AG10803 (cell line): ENCODE measurements at places on chromosomes 1 and 21.

DNA sequence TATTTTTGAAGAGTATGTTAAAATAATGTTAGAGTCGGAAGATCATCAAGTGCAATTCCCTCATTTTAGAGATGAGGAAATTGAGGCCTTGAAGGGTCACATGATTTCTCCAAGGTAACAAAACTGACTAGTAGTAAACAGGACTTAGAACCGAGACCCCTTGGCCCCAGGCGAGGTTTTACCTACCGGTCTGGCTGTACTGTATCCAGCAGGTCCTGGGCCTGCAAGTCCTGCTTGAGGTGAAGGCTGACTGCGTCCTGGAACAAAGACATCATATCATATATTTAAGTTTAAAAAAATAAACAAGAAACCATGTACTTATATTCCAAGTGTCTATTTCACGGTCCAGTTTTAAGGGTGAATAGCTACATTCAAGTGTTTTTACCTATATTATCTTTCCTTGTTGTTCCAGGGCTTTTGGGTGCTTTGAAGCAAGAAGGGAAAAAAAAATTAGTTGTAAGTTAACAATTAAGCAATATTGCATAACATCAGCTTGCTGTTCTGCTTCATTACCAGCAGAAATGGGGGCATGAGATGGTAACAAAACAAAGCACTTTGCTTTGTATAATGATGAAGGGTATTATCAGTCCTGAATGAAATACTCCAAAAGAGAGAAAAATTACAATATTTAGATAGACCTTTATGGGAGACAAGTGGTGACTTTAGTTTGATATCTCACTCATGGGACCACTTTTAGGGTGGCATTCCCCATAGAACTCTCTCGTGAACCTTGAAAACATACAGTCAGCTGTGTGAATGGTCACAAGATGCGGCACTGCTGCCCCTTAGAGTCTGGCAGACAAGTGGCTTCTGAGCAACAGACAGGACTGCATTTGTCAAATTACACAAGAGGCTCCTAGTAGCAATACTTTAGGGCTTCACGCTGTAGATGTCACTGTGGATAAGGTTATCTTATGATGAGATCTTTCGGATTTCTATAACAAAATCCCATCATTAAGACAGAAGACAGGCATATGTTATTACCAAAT is 29.8 kb upstream of the CFAP298 start:
- no peak for DNase-seq

GRCh38 chr1:155134322-155134721 is 1.3 kb upstream of the SLC50A1 start:
- DNase-seq, result no peak

DNA sequence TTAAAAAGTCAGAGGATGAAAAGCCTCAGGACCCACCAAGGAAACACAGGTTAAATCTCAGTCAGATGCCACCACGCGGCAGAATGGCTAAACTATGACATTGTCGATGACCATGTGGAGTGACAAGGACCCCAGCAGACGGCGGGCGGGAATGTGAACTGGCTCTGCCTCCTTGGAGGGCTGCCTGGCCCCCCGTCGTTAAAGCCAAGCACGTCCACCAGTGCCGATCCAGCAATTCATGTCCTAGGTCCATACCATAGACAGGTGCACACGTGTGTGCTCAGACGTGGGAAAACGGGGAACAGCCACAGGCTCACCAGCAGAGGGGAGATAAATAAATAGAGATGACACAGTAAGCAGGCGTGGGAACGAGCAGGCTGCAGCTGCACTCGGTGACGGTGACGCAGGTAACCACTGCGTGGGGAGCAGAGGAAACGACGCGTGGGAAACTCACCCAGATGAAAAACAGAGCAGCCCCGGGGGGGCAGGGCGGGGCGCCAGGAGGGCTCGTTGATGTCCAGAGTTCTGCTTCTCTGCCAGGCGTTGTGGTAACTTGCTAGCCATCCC is 28.3 kb upstream of the PCBP3 start:
- DNase-seq, result no peak

GRCh38 chr1:110205591-110206155 is 4.4 kb upstream of the KCNC4 start:
- no peak for DNase-seq

DNA sequence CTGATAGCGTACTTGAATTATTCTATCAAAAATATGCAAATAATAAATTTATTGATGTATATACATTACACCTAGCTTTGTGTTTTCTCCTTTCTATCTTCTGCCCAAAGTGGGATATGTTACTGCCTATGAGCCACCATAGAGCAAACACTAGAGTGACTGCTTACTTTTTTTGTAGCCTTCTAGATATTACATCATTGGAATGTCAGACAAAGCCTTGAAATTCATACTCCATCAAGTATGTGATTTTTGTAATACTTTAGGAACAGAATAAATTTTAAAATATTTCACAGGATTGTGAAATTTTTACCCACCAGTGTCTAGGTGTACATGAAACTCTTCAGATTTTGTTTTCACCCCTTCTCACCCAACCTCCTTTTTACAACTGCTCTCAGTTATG is 787.6 kb downstream of the USP25 start:
- peak; percentile 59 for DNase-seq

DNA sequence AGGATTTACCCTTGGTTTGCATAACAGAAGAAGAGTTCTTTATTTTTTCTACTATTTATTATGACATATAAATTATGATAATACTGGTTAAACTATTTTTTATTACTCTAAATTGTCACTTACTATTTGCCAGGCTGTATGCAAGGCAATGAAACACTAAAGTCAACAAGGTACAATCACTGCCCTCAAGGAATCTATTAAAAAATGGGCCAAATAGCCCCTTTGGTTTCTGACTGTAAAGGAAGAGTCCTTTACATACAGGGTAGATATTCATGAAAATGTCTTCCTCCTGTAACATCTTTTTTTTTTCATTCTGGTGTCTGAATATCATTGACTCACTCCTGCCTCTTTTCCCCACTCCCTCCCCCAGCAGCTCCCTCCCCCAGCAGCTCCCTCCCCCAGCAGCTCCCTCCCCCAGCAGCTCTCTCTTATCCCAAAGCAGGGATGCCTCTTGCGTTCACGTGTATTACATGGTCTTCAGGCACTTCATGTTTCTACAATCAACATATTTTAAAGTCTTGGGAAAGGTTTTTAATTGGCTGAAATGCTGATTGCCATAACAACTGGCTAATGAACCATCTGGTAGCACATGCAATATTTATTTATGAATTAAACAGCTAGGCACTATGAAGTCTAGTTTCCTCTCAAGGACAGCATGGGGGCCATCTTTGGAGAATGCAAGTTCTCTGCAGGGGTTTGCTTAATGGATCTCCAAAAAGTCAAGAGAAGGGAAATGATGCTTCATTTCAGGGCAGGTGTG is 400.4 kb upstream of the PLXNA2 start:
- no peak for DNase-seq

DNA sequence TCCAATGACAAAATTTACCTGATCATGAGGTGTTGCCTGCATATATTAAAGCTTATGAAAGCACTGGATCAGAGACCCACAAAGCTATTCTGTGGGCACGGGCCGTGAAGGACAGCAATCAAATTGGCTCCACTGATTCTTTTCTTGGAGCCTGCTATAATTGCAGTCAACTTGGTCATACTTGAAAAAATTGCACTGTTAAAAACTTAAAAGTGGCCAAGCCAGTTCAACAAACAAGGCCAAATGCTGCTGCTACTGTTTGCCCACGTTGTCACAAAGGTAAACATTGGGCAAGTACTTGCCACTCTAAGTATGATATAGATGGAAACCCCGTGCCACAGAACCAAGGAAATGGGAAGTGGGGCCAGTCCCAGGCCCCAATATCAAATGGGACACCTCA is 37.8 kb downstream of the CYP4A11 start:
- no peak for DNase-seq

- peak; percentile 53 for DNase-seq
Measured at GRCh38 chr1:183583466-183583865, 6.8 kb downstream of the NCF2 start.

- DNase-seq, result no peak
Measured at GRCh38 chr1:39842030-39842678, 41.1 kb downstream of the TRIT1 start.

GRCh38 chr21:45454926-45455673 is 50.1 kb downstream of the COL18A1 start:
- DNase-seq, result peak; percentile 48

DNA sequence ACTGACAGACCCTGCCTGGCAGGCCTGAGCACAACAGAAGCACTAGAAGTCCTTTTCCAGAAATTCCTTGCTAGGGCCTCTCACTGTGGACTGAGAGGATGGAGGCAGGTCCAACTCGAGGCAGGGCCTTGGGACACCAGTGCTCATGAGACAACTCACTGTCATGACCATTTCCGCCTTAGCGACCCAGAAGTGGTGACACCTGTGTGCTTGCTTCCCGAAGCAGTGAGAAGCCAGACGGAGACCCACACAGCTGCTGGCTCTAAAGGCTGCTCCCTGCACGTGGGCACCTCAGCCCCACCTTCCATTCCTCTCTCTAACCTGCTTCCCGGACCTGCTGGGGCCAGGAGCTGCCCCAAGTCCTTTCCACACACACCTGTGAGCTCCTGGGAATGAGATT is 33.0 kb downstream of the KCNC4 start:
- DNase-seq, result no peak

DNA sequence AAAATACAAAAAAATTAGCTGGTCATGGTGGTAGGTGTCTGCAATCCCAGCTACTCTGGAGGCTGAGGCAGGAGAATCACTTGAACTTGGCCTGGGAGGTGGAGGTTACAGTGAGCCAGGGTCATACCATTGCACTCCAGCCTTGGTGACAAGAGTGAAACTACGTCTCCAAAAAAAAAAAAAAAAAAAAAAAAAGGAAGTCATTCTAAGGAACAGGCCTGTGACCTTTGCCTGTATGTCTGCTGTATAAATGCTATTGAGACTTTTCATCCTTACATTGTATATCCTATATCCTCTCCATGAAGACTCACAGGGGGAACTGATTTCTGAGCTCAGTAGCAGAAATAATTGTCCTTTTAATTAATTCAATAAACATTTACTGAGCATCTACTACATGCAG is 7.5 kb upstream of the CTPS1 start:
- DNase-seq, result no peak

DNA sequence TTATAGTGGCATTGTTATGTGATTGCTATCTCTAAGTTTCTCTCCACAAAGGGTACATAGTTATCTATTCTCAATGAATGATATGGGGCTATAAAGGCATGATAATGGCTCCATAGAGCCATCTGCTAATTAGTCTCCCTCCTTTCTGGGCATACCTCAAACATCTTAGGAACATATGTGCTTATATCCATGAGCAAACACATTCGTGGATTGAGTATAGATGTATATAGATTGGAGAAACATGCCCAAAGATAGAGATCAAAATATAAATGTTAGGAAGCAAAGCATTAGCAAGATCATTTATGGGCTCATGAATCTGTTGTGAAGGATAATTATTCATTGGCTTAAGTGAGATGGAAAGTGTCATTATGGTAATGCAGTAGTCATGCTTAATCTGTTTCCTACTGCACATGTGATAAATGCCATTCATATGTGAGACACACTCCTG is 155.8 kb upstream of the UBE2U start:
- no peak for DNase-seq

- DNase-seq, result peak; percentile 33
Measured at GRCh38 chr1:78126506-78126905, 80.7 kb downstream of the GIPC2 start.

DNA sequence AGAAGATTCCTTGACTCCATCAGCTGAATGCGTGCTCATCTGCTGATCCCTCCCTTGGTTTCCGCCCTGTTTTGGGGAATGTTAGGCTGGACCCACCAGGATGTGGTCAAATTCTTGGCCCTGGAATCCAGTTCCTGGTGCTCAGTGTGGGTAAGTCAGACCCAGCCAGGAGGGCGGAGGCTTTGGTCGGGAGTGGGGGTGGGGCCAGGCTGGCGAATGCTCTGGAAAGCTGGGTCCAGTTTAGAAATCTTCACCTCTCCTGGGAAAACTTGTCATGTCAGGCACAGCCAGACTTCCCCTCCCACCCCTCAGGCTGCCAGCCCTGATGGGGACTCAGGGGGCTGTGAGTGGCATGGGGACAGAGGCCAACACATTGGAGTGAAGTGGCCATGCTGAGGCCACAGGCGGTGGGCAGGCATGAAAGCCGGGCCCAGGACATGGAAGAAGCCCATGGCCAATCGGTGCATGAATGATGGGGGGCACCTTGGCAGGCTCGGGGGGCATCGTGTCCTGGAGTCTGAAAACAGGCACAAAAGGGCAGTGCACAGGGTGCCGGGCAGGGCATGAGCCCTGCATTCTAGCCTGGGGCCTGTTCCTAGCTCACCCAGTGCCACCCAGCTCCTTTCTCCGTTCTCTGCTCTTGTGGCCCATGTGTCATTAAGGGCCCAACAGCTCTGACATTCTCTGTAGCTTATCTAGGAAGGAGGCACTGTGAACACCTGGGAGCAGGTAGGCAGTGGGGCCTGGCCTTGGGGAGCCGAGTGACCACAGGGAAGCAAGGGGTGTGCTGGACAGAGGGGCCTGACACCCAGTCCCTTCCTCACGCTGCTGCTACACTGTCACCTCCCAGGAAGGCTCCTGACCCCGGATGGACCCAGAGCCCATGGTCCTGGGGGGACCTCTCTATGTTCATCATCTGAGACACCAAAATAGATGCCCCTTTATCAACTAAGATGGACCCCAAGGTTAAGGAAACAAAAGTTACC is 14.6 kb upstream of the PADI1 start:
- DNase-seq, result peak; percentile 98

- DNase-seq, result no peak
Measured at GRCh38 chr1:113434081-113434873, 44.0 kb downstream of the MAGI3 start.

- DNase-seq, result peak; percentile 48
Measured at GRCh38 chr1:232486454-232487207, 143.3 kb downstream of the SIPA1L2 start.

DNA sequence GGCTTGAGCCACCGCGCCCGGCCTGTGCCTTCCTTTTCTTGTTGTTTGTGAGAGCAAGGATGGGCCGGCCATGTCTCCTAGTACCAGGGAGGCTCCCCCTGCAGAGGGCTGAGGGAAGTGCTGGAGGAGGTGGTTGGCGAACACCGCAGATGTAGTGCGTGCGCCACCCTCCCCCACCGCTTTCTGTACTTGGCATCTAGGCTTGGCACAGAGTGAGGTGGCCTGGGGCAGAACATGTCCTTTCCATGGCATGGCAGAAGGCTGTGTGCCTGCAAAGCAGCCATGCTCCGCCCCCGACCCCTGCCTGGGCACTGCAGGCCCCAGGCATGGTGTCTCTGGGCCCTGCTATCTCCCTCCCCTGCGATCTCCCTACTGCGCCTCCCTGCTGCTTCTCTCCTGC is 30.7 kb downstream of the ALPL start:
- DNase-seq, result no peak
